ENCODE measurements at places on chromosomes 5 and 9.

DNA sequence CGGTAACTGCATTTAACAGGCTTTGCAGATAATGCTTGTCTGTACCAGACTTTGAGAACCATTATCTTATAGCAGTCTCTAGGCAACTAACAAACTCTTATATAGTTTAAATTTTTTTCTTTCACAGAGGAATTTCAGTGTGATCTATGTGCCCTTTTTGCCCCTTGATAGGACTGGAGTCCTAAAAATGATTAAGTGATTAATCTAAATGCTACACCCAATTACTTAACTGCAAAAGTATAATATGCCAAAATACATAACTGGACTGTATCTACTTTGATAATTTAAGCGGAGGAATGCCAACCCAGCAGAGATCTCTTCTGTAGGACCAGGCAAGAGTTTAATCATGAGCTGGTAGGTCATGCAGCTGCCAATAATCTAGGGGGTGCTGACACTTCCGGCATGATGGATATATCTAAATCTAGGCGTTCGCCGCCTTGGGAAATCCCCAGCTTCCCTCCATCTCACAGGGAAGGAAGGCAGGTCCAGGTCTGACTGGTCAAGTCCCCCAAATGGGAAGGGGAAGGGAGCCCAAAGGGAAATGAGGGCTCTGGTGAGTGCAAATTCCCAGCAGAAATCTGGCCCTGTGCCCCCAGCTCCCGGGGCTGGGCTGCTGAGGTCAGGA lies 205.6 kb downstream of the GAPVD1 start:
- DNase-seq, result no peak

- no peak for DNase-seq
Observed at GRCh38 chr5:11407556-11408145, 496.6 kb downstream of the CTNND2 start.

- no peak for DNase-seq
Observed at GRCh38 chr9:89668216-89668865, 63.5 kb downstream of the GADD45G start.

GRCh38 chr9:71819115-71819739 lies 50.9 kb upstream of the CEMIP2 start:
- peak; percentile 41 for DNase-seq
